ENCODE measurements at places on chromosomes 1 and 21.
A peak's percentile ranks its signal among the peaks of the same experiment; 100 is the strongest.

DNA sequence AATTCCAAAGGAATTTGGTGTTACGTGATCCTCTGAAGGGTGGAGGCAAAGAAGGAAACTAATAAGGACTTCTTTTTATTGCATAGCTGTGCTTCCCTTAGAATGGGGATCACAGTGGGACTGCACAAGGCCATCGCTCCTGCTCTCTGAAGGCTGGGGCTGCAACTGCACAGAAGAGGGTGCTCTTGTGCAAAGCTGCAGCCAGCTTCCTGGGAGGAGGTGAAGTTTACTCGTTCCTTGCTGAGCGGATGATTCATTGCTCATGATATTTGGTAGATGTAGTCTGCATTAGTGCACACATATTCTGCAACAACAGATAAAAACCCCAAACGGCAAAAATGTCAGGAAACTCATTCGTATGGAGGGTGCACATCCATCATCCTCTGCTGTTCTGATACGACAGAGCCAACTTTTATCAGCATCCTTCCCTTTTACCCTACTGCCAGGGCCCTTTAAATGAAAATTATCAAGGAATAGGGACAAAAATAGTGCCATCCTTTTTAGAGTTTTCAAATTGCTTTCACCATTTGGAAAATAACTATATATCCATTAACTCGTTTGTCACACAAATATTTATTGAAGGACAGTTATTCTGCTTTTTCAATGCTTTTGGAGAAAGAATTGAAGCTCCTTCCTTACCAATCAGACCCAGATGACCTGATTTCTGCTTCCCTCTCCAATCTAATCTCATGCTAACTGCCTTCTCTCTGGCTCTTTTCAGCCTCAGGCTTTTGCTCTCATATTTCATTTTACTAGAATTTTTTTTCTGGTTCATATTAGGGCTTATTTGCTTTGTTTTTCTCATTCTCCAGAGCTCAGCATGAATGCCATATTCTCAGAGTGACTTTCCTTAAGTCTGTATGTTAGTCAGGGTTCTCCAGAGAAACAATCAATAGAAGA is 263.6 kb downstream of the DUSP10 start:
- peak; percentile 22 for DNase-seq

- DNase-seq, result peak; percentile 88
These were observed 453 bp downstream of the DRAM2 start for GRCh38 chr1:111139324-111139955.

- DNase-seq, result no peak
These were observed 57.6 kb downstream of the NFIA start for GRCh38 chr1:61139775-61140549.

GRCh38 chr1:30658014-30658336 is 65.4 kb downstream of the MATN1 start:
- DNase-seq, result no peak

GRCh38 chr1:118082984-118083383 is 102.0 kb downstream of the SPAG17 start:
- no peak for DNase-seq

DNA sequence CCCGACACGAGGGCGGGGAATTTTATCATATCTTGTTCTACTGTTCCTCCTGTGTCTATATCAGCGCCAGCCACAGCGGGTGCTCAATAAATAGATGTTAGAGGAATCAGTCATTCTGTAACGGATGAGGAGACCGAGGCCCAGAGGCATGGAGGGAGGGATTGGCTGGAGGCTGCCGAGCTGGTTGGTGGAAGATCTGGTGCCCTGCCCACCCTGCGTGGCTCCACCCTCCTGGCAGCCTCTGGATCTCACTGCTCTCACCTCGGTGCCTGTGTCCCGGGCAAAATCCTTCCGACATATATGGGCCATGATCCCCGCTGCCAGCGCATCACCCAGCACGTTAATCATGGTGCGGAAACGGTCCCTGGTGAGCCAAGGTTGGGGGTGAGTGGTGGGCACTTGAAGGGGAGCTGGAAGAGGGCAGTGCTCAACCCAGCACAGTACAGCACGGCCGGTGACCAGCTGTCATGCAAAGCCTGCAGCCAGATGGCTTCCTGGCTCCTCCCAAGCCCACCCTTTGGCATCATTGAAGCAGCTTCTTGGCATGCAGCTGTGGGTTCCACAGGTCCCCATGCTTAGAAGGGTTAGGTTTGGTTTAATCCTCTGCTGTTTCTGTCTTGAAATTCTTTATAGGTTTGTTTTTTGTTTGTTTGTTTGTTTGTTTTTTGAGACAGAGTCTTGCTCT is 26.7 kb downstream of the PODN start:
- DNase-seq, result no peak

- DNase-seq, result no peak
These were observed 18.3 kb upstream of the HDAC1 start for GRCh38 chr1:32273391-32274208.

DNA sequence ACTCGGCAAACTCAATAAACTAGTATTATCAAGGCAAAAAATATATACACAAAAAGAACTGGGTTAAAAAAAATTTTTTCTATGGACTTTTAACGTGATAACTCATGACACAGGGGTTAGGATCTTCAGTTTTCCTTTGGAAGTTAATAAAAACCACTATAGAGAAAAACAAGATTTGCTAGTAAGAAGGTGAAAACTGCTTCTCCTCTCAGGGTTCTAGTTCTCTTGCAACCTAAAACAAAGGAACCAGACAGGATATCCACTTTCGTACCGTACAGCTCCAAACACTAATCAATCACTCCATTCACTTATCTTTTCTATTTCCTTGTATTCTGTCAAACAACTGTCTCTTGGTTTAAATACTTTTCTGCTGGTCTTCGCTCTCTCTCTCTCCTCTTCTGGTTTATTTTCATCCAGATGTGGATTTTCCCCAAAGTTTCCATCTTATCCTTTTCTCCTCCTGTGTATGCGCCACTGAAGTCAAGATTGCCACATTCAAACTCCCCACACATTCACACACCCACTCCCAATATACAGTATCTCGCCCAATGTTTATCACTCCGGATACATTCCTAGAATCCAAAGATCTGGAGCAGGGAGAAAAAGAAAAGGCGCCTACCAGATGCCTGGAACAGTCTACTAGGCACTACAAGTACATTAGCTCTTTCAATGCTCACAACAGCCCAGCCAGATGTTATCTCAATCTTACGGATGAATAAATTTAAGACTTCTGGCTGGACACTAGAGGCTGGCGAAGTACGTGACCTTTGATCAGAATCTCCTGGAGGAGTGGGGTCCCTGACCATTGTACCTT is 775 bp upstream of the PRPF38B start:
- DNase-seq, result no peak

GRCh38 chr1:183635099-183635605 is 431 bp downstream of the ARPC5 start:
- DNase-seq, result peak; percentile 49

DNA sequence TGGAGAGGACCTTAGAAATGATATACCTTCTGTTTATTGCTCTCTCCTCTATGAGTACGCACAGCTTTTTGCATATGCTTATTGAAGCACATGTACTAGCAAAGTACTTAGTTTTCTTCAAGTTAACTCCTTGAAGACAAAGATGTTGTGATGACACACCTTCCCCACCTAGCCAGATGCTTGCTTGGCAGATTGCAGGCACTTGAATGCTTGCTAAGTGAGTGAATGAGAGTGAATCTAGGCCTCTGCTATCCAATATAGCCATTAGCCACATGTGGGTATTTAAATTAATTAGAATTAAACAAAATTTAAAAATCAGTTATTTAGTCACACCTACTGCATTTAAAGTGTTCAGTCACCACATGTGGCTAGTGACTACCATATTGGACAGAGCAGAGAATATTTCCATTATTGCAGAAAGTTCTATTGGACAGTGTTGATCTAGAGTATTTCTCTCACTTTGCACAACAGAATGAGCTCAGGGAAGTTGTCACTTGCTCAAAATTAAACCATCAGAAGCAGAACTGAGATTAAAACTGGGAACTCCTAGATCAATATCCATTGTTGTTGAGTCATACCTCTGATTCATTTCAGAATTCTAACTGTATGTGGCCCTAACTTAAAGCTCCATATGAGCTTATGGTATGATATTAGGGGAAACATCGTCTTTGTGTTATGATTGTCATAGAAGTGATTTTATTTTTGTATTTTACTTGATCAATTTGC is 8.6 kb upstream of the EEIG2 start:
- DNase-seq, result no peak

- peak; percentile 36 for DNase-seq
These were observed 575.9 kb downstream of the USP25 start for GRCh38 chr21:16305686-16306085.

GRCh38 chr1:64098436-64098835 is 105.0 kb upstream of the UBE2U start:
- DNase-seq, result no peak

DNA sequence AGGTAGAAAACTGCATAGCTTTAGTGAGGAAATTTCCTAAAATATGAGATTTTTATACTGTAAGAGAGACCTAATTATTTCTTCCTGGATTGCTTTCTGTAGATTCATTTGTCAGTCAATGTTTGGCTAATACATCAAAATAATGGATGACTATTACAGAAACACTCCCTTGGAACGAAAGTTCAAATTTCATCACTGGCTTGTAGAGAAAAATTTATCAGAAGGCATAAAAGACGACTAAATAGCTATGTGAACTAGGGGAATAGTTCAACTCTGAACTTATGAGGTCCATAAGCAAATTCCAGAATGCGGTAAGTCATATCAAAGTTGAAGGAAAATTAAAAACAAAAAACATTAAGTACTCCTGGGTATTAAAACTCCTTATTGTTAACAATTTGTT is 36.0 kb downstream of the WNT2B start:
- DNase-seq, result no peak

GRCh38 chr1:229273507-229274232 is 2.8 kb downstream of the RAB4A start:
- no peak for DNase-seq

GRCh38 chr1:114597949-114598348 is 16.5 kb upstream of the BCAS2 start:
- no peak for DNase-seq

DNA sequence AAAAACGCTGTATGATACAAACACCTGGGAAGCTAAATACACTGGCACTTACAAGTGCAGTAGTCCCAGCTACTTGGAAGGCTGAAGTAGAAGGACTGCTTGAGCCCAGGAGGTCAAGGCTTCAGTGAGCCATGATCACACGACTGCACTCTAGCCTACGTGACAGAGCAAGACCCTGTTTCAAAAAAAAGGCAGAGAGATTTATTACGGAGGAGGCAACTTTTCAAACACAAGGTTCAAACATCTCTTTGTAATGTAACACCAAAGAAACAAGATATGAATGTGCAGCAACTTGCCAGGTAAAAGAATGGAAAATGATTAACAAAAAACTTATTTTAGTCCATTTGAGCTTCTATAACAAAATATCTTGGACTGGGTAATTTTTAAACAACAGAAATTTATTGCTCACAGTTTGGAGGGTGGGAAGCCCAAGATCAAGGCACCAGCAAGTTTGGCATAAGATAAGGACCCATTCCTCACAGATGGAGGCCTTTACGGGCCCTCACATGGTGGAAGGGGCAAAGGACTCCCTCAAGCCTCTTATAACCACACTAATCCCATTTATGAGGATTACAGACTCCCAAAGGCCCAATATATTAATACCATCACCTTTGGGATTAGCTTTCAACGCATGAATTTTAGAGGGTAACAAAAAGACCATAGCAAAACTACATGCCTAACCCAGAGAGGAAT is 73.3 kb downstream of the EVI5 start:
- no peak for DNase-seq
